ENCODE measurements at places on chromosomes 16 and 17.

GRCh38 chr16:85384833-85385462, 228.2 kb upstream of the GSE1 start:
- DNase-seq: peak; percentile 5

DNA sequence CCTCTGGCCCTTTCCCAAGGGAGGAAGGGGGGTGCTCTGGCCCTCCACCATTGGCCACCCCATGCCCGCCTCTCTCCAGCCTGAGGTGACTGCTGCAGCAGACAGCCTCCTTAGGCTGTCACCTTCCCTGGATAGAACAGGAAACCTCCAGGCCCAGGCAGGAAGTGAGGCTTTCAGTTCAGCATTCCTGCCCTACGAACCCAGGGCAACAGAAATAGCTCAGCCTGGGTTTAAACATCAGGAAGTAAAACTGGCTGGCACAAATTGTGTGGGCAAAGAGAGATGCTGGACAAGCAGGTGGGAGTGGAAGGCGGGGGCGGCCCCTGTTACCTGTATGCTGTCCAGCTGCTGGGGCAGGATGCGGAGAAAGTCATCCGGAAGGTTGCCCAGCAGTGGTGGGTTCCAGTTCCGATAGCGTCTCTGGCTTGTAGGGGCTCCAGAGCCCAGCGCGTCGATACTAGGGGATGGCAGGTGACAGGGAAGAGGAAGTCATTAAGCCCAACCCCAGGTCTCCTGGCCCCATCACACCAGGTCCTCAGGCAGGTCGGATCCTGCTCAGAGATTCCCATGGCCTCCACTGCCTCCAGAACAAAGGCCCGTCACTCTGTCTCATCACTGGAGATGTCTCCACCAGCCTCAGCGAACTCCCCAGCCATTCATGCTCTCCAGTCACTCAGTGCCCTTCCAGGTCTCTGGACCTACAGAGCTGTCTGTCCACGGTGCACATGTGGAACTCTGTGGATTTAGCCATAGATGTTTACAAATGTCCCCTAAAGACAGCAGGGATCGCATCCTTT, 23.6 kb upstream of the MRPS23 start:
- no peak for DNase-seq

- no peak for DNase-seq
Measured at GRCh38 chr17:6642592-6642991, 1.7 kb downstream of the TXNDC17 start.

DNA sequence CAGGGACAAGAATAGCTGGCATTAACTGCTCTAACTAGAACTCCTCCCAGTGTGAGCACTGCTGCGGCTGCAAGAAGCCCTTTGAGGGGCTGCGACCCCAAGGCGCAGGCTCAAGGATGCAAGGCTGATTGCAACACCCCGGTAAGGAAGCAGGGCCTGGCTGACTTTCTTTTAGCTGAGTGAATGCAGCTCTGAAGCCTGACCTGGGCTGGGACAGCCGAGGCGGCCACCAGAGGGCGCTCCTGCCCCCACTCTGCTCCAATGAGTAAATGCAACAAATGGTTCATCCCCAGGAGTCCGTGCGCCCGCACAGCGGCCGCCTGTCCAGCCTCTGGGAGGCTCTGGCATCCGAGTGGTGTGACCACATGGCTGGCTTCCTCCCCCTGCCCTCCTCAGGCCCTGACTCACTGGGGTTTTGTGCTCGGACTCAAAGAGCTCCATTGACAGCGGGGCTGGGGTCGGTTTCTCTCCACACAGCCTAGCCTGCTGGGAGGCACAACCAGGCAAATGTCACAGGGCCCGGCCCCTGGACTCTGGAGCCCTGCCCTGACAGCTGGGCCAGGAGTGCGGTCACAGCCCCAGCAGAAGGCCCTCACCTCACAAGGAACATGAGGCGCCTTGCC, at the start of gene SMIM5:
Gene SMIM5, plus strand, starts transcription at position 572 of the 623 bp plus-strand sequence. CDS start 6,768 bp downstream, outside the sequence.
- peak; percentile 94 for DNase-seq

GRCh38 chr17:57294101-57294500, 37.8 kb downstream of the MSI2 start:
- DNase-seq: no peak

GRCh38 chr17:82318772-82319606, 1.6 kb upstream of the CD7 start:
- no peak for DNase-seq

- DNase-seq: no peak
Measured at GRCh38 chr17:28221751-28222414, 97.1 kb upstream of the TMEM97 start.

- DNase-seq: no peak
Measured at GRCh38 chr17:4949321-4950074, 1.2 kb upstream of the PFN1 start.

DNA sequence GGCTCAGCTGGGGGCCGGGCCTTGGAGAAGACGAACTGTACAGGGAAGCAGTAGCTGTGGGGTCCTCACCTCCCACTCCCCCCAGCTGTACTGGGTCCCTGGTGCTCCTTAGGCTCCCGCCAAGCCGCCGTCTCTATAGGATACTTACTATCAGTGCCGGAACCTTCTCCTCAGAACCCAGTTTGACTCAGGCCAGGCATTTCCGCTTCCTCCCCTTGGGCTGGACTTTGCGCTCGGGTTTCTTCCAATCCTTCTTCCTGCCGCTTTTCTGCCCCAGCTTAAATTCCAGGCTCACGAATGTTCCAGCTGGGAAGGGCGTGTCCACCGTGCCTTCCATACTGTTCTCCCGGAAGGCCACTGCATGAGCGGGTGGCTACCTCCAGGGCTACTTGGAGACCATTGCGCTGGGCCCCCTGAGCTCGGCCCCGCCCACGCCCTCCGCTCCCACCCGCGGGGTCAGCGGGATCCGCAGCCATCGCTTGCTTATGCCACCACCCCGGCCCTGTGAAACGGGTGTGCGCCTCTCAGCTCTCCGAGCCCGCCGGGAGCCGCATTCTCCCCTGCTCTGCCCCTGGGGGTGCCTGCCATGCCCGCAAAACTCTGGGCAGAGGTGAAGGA, 1795.9 kb downstream of the TP53TG3F start:
- no peak for DNase-seq

GRCh38 chr17:65559804-65560627, 1.4 kb downstream of the AXIN2 start:
- peak; percentile 78 for DNase-seq

GRCh38 chr17:29709866-29710519, 87.3 kb upstream of the CORO6 start:
- no peak for DNase-seq

DNA sequence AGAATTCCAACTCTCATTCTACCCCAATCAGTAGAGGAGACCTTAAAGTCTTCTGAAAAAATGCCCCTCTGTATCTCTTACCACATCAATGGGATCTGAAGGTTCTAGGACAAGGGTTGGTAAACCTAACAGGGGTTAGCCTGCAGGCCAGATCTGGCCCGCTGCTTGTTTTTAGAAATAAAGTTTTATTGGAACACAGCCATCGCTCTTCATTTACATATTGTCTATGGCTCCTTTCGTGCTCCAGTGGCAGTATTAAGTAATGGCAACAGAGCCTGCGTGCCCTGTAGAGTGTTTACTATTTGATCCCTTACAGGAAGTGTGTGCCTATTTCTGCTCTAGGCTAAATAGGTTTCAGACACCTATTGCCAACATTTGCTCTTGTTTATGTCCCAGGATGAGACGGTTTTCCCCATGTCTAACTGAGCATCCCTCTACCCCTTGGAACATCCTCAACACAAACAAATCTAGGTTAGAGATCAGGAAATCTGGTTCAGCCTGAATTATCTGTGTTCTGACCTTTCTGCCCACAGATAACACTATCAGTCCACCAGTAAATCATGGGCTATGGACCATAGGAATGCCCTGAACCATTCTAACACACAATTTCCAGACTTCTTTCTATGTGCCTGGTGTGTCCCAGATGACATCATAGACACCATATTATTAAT, 44.2 kb upstream of the ERCC4 start:
- no peak for DNase-seq

- no peak for DNase-seq
Measured at GRCh38 chr17:6755731-6756184, at the start of gene XAF1. TSS of gene XAF1 (plus strand) at chr17:6756046. CDS start at chr17:6756079, 33 bp downstream.

DNA sequence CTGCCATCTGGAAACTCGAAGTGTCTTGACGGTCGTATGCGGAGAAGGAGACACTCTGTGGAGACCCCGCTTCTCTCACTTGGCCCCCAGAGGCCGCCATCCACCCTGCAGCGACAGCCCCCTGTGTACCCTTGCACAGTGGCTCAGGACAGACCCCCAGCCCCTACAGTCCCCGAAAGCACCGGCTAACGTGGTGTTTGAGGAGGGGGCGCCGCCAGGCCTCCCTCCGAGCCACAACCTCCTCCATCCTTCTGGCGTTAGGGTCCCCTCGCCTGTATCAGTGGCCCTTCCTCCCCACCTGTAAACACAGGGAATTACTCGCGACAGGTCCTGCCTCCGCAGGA, 73.6 kb downstream of the LMF1 start:
- DNase-seq: no peak

- no peak for DNase-seq
Measured at GRCh38 chr16:82835487-82836155, 208.9 kb downstream of the CDH13 start.

GRCh38 chr17:35449371-35449931, 885 bp upstream of the SLFN13 start:
- DNase-seq: no peak

- no peak for DNase-seq
Measured at GRCh38 chr17:19752216-19753050, 4.3 kb upstream of the ALDH3A1 start.

- peak; percentile 83 for DNase-seq
Measured at GRCh38 chr17:78341559-78342448, 18.1 kb downstream of the SOCS3 start.

GRCh38 chr17:35906191-35906925, 24.2 kb downstream of the RDM1 start:
- no peak for DNase-seq

DNA sequence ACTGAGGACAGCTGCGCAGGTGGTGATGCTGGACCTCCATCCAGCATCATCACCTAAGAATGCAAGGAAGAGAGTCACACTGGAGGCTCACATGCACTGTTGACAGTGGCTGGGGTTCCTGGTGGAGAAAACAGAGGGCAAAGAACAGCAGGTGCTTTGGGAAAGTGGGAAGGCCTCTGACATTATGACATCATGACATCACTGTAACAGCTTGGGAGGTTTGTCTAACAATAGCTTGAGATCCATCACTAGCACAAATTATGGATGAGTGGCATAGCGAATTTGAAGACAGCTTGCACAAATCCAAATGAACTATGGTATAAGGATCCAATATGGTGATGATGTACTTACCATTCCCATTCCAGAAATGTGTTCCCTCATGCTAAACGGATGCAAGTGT, 226.5 kb upstream of the MPHOSPH6 start:
- no peak for DNase-seq

- DNase-seq: no peak
Measured at GRCh38 chr16:75392906-75393305, 40.4 kb downstream of the CFDP1 start.

DNA sequence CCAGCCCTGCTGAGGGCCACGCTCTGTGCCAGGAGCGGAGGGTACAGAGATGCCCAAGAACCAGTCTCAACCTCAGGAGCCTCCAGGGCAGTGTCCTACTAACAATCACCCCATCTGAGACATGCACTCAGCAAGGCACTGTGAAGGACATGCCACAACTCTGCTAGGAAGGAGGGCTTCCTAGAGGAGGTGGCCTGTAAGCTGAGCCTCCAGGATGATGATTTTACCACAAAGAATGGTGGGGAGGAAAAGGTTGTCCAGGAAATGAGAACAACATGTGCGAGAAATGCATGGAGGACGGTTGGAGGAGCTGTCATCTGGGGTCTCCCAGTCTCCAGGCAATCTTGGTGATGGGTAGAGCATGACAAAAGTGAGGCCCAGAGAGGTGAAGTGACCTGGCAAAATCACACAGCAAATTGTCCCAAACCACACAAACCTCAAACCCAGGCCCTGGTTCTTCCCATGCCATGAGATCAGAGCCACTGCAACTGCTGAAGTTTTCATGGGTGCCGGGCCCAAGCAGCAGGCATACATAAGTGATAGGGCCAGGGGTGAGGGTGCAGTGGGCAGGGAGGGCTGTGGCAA, 30.5 kb downstream of the CNGB1 start:
- no peak for DNase-seq

- no peak for DNase-seq
Measured at GRCh38 chr17:50767446-50767845, at the start of gene ANKRD40CL. TSS of gene ANKRD40CL (minus strand) at chr17:50767518. CDS start at chr17:50766913, 605 bp downstream.

- no peak for DNase-seq
Measured at GRCh38 chr17:51270636-51271035, 10.3 kb downstream of the UTP18 start.

DNA sequence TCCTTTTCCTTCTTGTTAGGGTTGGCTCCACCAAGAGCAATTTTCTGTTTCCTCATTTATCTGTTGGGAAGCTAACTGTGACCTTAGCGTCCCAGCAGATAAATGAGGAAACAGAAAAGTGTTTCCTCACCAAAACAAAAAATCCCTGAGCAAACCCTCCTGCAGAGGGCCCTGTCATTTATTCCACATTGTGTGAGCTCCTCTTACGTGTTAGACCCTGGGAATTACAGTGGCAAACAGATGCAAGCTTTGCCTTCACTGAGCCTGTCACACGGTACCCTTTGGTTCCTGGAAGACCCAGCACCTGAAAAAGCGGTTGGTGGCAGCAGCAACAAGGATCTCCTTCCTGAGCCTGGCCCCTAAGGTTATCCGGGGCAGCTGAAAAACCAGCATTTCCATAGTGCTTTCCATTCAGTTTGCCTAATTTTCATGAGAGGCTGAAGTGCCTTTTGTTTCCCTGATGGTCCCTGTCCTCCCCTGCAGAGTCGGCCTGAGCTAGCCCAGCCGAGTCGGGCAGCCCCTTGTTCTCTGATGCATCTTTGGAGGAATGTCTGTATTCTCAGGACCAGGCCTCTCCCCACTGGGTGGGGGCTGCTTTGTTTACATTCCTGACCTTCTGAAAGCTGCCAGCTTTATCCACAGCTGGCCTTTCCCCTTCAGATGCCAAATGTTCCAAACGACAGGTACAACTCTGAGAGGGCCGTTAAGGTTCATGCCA, 34.7 kb downstream of the YPEL2 start:
- DNase-seq: no peak

DNA sequence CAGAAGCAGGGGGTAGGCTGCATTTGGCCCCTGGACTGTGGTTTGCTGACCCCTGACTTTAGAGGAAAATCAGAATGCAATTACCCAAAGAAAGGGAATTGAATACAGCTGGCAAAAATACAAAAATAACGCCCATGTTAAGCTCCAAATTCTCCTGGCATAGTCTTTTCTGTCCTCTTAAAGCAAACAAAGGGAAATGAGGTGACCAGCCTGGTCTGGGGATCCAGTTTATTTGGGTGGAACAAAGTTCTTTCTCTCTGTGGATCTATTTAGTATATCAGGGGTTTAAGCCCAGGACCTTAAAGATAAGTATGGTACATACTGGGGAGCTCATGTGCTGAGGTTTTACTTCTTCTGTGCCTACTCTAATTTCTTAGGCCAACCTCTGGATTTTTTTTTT, 23.5 kb downstream of the DNAJA2 start:
- DNase-seq: no peak

Data from posterior cingulate gyrus (tissue), 11 donors.